Mesendoderm (in vitro differentiated cells): ENCODE measurements at places on chromosomes 2 and 18.

DNA sequence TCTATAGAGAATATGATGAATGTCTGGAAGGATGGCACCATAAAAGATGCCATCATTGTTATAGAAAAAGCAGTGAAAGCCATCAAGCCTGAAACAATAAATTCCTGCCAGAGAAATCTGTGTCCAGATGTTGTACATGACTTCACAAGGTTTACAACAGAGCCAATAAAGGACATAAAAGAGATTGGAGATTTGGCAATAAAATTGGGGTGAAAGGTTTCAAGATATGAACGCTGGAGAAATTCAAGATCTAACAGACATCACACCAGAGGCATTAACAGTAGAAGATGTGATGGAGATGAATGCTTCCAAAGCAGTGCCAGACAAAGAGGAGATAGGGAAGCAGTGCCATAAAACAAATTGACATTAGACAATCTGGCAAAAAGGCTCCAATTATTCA, 518.8 kb upstream of the ACVR2A start:
- no peak for DNase-seq

GRCh38 chr18:37402735-37403099, 162.9 kb downstream of the CELF4 start:
- DNase-seq, result no peak

- no peak for DNase-seq
Measured at GRCh38 chr2:211367293-211367692, 810.9 kb downstream of the CPS1 start.

DNA sequence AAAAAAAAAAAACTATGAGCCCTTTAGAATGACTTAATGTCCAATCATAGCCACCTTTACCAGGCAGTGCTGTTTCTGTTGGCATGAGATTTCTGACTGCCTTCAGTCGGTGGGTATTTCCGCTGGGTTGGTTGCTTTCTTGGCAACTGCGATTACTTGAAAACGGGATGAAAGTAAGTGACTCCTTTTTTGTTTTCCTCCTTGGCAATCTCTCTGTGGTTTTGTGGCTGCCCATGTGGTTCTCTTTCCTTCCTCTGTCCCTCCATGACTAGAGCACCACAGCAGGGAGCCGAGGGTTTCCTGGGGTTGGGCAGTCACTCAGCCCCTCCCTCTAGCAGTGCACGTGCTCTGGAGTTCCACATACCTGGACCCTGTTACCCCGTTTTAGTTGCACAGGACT, 112.1 kb downstream of the KLHL29 start:
- no peak for DNase-seq

DNA sequence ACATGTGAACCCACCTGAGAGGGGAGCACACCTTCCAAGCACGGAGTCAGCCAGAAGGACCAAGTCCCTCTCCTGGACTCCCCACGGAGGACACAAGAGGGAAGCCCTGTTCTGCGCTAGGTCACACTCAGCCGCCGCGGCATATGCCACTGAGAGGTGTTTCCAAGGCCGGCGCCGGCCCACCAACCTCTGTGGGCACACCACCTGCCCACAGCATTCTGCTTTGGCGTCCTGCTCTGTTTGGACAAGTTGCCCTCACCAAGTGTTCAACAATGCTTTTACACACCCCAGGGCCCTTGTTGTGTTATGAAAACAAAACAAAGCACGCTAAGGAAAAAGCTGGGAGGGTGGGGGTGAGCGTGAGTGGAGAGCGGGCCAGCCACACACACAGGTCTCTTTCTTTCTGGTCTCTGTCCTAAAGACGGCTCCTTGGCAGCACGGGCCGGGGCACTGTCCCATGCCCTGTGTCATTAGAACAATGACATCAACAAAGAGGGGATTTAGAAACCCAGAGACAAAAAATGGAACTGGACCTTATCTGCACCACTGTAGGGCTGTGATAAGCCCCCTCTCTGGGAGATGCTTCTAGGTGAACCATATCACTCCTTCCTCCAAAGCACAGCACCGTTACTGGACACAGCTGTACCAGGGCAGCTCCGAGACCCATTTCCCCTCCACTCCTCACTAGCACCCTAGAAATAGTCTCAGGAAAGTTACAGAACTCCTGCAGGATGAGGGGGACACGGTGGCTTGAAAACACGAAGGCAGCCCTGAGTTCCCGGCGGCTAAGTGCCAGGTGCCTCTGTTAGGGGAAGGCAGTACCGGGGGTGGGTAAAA, 17.0 kb downstream of the SMAD7 start:
- no peak for DNase-seq

GRCh38 chr2:239599299-239599698, 198.5 kb upstream of the HDAC4 start:
- DNase-seq, result no peak

DNA sequence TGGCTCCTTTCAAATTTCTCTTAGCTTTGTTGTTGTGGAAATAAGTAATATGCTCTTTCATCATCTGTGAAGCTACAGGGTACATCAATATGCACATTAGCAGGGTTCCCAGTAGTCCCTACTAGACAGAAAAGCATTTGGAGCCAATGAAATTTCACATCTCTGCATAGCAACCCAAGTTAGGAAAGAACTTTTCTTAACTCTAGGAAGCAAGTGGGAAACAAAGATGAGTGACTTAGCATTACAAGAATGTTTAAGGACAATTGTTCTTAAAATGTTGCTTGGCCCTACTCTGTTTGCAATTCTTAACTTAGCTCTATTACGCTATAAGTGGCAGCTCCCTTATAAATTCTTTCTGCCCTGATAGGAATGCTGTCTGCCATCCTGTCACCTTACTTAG, 39.6 kb downstream of the ZEB2 start:
- DNase-seq, result peak; percentile 68

- DNase-seq, result no peak
Measured at GRCh38 chr2:121360566-121361300, 75.7 kb upstream of the TFCP2L1 start.

DNA sequence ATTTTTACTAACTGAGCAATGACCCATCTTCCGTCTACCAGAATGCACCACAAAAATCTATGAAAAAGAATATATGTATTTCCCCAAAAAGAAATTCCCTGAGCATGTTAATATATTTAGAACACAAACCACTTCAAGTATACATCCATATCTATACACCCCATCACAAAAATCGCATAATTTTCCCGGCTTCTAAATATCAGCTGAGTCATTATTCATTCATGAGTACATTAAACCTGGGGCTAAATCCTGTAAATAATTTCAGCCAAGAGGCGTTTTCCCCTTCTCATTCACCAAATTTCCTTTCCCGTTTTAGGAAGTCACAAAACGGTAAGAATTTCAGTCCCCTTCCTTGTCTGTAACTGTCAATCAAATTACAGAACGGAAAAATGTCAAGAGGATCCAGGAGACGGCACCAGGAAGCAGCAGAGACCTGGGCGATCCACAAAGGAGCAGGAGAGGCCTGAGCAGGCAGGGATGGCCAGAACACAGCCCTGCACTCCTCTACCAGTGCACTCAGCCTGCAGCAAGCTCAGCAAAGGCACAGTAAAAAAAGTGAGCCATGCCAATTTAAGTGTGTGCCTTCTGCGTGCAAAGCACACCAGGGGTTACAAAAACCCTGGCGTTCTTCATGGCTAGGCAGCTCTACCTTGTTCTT, 300.7 kb downstream of the TCF4 start:
- DNase-seq, result peak; percentile 14
